ENCODE measurements at places on chromosomes 2 and 18.

GRCh38 chr2:7358865-7359447 lies 441.7 kb downstream of the RNF144A start:
- DNase-seq = peak; percentile 6

GRCh38 chr2:150212722-150213171 lies 274.7 kb downstream of the RND3 start:
- DNase-seq = no peak

DNA sequence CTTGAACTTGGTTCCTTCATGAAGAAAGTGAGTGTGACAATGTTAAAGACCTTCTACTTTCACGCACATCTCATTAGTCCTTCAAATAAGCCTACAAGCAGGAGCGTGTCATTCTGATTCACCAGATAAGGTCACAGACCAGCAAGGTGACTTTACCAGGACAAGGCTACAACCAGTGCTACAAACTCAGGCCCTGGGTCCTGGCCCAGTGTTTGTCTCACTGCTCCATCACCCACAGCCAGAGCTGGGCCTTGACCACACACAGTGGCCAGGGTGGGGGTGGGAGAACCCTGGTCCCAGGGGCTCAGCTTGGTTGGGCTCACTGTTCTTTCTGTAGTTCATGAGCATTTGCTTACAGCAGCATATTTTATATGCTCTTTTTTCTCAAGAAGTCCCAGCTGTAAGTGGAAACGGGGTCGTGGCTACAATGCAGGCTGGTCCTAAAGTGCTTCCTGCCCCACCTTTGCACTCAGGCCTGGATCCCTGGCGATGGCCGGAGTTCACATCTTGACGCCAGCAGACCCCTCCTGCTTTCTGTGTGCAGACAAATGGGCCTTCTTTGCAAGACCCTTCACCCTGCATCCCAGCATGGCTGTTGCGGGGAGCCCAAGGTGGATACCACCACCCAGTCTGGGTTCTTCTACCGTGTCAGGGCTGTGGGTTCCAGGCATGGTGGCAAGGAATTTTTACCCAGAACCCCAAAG lies 153.6 kb upstream of the EPAS1 start:
- DNase-seq = no peak

DNA sequence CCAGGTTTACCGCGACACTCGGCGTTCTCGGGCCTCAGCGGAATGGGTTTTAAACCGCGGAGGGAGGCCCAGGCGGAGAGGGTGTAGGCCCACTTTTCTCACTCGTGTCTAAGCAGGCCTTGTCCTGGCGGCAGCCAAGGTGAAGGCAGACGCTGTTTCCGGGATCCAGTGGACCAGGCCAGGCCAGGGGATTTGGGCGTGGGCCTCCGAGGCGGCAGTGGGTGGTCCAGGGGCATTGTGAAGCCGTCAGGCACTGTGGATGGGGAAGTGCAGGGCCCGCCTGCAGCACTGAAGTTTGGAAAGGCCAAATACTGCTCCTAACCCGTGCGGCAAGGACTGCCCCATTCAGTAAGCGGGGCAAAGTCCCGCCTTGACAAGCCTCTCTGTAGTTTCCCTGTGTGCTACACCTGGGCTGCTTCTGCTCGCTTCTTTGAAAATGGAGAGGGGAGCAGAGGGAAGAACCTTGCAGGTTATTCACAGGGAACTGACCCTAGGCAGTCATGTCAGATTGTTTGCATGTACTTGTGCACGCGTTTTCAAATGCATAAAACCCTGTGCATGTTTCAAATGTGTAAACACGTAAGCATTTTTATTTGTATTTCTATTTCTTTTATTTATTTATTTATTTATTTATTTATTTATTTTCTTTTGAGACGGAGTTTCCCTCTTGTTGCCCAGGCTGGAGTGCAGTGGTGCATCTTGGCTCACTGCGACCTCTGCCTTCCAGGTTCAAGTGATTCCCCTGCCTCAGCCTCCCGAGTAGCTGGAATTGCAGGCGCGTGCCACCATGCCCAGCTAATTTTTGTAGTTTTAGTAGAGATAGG lies 7.5 kb upstream of the DLX2 start:
- no peak for DNase-seq

DNA sequence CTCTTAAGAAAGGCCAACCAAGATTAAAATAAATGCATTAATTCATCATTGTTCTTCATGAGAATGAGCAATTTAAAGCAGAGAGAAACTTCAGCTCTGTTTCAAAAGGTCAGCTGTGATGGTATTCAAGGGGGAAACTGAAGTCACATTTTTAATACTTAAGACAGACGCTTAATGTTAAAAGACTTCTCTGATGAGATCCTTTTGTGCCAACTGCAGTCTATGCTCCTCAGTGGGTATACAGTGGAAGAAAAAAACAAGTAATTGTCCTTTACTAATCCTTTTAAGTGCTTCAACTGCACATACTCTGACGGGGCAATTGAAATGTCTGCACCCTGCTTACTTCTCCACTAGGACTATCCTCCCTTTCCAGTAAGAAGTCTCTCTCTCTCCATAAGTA lies 309.7 kb downstream of the GULP1 start:
- DNase-seq = no peak
